Central memory CD4-positive, alpha-beta T cell (primary cell): ENCODE measurements at places on chromosomes 2 and 18.

DNA sequence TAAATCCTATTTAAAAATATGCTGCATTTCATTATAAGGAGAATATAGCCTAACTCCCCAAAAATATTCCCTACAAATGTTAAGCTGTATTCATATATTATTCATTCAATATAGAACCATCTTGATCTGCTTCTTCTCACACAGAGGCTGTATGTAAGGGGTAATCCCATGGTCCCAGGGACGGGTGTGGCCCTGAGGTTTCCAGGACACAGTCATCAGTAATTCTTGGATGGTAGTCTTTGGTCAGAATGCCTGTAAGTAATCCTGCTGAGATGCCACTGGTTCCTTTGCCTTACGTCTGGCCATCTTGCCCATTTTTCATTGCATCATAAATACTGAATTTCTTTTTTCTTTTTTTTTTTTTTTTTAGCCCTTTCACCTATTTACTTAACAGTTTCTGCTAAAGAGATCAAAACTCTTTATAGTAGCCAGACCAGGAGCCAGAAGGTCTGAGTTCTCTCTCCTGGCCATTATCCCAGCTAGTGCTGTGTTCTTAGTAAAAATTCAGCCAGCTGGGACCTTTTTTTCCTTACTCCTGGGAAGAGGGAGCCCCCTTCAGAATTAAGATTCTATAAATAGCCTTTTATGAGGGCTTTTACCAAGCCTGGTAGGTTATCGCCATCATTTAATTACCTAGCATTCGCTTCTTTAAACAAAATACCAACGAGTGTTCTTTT lies 134.9 kb downstream of the SOX11 start:
- no peak for DNase-seq

DNA sequence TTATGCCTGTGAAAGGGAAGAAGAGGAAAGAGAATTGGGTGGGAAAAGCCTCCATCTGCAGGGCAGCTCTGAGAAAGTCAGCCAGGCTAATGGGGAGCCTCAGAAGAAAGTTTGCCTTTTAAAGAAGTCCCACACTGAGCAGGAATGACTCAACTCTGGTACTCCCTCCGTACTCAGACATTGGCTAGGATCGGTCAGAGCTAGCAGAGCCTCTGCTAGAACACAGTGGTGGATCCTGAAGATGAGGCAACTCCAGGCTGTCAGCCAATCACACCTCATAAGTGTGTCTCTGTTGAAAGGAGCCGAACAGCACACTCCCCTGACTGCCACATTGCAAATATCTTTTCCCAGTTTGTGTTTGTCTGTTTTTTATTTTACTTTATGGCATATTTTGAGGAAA lies 96.9 kb downstream of the HNRNPLL start:
- DNase-seq, result no peak

GRCh38 chr18:25350489-25351251 lies 1.3 kb downstream of the ZNF521 start:
- no peak for DNase-seq

DNA sequence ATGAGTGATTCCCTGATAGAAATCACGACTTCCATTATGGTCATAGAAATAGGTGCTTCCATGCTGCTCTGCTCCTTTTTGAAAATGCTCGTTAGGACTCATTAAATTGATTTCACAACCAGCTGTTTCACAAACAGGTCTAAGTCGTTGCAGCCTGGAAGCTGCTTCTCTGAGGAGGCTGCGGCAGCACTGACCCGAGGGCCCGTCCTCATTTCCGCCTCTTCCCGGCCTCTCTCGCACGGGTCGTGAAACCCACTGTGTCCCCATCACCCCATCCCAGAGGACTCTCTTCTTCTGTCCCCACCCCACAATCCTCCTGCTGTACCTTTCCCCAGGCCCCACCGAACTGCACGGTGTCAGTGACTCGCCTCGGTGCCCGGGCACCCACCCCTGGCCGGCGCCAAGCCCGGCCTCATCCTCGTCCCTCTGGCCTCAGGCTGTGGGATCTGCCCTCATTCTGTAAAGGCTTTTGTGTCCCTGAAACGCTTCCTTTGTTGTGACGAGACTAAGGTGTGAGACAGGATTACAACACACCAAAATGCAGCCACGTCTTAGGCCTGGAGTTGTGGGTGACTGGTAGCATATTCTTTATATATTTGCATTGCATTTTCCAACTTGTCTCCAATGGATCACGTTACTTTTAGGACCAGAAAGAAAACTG lies 112.7 kb upstream of the CTDP1 start:
- no peak for DNase-seq

GRCh38 chr18:6885006-6885481 lies 155.5 kb downstream of the ARHGAP28 start:
- DNase-seq, result no peak

- DNase-seq, result no peak
Observed at GRCh38 chr2:155010925-155011324, 312.4 kb downstream of the KCNJ3 start.

GRCh38 chr2:68196120-68196716 lies 38.5 kb downstream of the PNO1 start:
- peak; percentile 39 for DNase-seq

- no peak for DNase-seq
Observed at GRCh38 chr2:12543978-12544558, 172.7 kb upstream of the TRIB2 start.

DNA sequence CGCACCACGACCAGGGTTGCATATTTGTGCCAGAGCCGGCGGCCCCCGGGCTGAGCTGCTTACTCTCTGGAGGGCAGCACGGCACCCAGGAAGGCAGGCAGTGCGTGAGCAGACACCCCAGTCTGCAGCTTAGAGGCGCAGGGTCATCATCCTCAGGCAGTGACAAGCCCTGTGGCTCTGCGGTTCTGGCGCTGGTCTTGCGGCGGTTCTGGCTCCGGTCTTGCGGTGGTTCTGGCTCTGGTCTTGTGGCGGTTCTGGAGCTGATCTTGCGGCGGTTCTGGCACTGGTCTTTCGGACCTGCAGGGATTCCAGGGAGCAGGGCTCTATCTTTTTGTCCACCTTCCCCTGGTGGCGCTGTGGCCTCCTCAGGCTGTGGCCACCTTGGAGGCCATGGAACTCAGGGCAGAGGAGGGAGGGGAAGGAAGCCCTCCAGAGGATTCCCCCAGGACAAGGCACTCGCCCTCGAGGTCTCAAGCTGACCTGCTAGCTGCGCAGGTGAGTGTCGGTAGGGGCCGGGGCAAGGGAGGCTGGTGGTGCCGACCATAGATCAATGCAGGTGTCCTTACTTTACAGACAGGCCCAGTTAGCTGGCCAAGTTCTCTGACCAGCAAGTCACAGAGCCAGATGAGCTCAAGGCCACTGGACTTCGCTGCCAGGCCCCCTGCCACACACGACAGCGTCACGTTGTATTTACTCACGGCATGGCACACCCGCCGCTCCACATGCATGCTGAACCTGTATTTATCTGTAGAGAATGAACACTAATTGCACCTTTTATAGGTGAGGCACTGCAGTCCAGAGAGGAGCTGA lies 14.9 kb downstream of the ESPNL start:
- no peak for DNase-seq

- DNase-seq, result no peak
Observed at GRCh38 chr2:152534460-152535135, 182.7 kb downstream of the PRPF40A start.
